Left renal pelvis (tissue), 4 donors: ENCODE measurements at places on chromosomes 1 and 21. TPM values are rescaled to one million over a fixed set of nuclear protein-coding genes. Genes with fewer than 3 reads are reported as not detected.

The PRR9 gene
- polyA plus RNA-seq, result not detected

The OR14A2 gene
- polyA plus RNA-seq, result not detected

The IL22RA1 gene
- 3.2 TPM for polyA plus RNA-seq

The PPT1 gene
- polyA plus RNA-seq, result 131 TPM

The TEDDM1 gene
- 0.11 TPM for polyA plus RNA-seq

The CREB3L4 gene
- 33.1 TPM for polyA plus RNA-seq

The KLHL21 gene
- 18.3 TPM for polyA plus RNA-seq

The ARHGAP30 gene
- polyA plus RNA-seq, result 2.5 TPM

The KCNK1 gene
- 6.5 TPM for polyA plus RNA-seq

The CNN3 gene
- polyA plus RNA-seq, result 457 TPM

The PLEKHM2 gene
- polyA plus RNA-seq, result 45.1 TPM

The IPO13 gene
- polyA plus RNA-seq, result 23.4 TPM

The CRNN gene
- polyA plus RNA-seq, result not detected

The GJB5 gene
- polyA plus RNA-seq, result 0.23 TPM

The VHLL gene
- not detected for polyA plus RNA-seq

The MEX3A gene
- polyA plus RNA-seq, result 46.9 TPM

The KCNN3 gene
- 6.3 TPM for polyA plus RNA-seq

The GSTM5 gene
- polyA plus RNA-seq, result 36.1 TPM

The OR2M5 gene
- polyA plus RNA-seq, result not detected

The DDR2 gene
- 91.3 TPM for polyA plus RNA-seq

The ZNHIT6 gene
- polyA plus RNA-seq, result 28.2 TPM

The HES2 gene
- polyA plus RNA-seq, result 0.08 TPM

The SAMSN1 gene
- 3.8 TPM for polyA plus RNA-seq

The ALDH4A1 gene
- 13.2 TPM for polyA plus RNA-seq

The HTR6 gene
- 1.4 TPM for polyA plus RNA-seq

The NTNG1 gene
- 23.7 TPM for polyA plus RNA-seq

The FAM167B gene
- 10.8 TPM for polyA plus RNA-seq

The BMP8A gene
- polyA plus RNA-seq, result 0.93 TPM

The SERINC2 gene
- 42.2 TPM for polyA plus RNA-seq

The TMEM200B gene
- 14.4 TPM for polyA plus RNA-seq

The CLEC20A gene
- 0.26 TPM for polyA plus RNA-seq
